Endodermal cell (in vitro differentiated cells): ENCODE measurements at places on chromosomes 3 and 15. TPM values are rescaled to one million over a fixed set of nuclear protein-coding genes. Genes with fewer than 3 reads are reported as not detected.

DNA sequence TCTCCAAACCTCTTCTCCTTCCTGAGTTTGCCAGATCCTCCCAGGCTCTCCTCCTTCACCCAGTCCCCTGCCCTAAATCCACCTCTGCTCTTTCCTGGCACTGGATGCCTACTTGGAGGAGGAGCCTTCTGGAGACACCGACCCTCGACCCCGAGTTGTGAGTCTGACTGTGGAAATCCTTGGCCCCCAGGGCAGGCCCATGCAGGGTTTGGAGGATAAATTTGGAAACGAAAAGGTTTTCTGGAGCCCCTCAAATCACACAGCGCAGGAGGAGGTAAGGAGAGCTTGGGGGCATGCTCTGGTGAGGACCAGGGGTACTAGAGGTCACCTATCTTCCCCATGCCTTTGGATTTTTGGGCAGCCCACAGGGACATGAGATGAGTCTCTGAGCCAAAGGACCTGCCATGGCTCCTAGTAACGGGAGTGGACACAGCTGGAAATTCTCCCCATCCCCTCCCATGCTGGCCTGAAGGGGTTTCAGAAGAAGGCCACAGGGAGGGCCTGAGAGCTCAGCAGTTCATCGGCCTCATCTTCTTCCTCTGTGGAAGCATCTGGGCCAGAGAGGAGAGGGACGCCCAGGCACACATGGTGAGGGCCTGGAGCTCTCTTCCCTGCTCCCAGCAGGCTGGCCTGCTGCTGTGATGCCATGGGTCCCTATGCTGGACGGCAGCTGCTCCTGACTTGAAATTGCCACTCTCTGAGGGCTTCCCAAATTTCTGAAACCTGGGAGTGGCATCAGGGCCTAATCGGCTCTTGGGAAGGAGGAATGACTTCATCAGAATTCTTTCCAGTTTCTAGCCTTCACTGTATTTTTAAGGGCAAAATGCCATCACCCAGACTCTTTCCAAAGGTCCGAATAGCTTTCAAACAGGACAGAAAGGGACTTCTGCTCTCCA lies 68.6 kb upstream of the ITGA11 start:
- no peak for DNase-seq

DNA sequence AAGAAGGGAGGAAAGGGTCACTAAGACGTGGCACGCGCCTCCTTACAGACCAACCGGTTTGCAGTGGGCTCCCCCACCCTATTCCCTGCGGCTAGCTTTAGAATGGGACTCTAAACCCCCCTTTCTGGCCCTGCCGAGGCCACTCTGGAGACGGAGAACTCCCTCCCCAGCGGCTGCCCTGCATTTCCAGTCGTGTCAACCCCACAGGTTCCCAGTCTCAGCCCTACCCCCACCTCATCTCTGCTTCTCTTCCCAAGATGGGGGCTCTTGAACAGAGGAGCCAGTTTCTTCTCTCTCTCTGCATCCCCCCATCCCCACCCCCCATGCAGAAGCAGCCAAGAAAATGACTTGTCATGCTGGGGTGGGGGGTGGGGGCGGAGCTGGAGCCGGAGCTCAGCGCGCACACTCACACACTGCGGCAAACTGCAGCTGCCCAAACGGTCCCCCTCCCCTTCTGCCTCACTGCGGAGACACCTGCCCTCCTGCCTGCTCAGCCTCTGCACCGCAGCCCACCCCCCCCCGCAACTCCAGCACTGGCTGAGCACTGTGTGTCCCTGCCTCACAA lies 871 bp downstream of the MAP1A start:
- peak; percentile 80 for DNase-seq

DNA sequence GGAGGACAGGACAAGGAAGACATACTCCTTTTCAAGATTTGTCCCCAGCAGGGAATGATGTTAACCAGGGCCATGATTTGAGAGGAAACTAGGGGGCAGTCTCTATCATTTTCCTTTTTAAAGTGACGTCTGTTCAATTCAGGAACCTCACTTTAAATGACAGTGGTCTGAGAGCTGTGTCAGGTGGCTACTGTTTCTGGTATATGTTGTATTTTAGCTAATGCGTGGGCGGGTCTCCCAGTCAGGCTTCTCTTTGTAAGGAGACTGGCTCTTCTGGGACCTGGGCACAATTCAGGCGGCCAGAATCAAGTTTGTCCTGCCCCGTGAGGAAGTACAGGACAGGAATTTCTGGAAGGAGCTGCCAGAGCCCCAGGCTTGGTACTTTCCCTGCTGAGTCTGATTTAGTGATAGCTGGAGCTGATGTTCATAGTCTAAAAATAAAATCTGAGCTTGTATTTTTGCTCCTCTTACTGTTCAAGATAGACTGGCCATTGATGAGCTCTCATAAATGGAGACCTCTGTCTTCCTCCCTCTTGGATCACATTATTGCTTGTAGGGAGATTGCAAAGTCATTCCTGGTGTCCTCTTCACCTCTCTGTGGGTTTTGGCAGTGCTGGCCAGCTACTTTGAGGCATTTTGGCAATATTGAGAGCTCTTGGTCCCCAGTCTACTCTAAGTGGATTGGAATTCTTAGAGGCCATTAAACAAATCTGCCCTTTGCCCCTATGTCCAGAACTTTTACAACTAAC lies 25.6 kb downstream of the SQOR start:
- DNase-seq = no peak

The GJD2 gene
- 0.16 TPM in 1 of 2 replicates, not detected in the other for total RNA-seq

DNA sequence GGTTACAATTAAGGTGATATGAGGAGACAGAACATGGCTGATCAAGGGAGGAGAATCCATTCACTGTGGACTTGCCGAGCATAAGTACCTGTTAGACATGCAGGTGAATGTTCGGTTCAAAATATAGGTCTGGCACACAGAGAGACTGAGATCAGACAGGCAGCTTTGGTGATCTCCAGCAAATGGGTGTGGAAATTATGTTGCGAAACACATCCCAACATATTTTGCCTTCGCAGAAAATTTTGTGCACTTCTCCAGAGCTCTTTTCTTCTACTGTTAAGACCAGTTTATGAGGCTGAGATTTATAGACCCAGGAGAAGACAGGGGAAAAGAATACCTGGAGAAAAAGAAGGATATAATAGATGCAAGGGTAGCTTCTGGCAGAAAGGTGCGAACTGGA lies 183.2 kb downstream of the NEK10 start:
- DNase-seq = no peak

- no peak for DNase-seq
Observed at GRCh38 chr3:154886437-154886836, 193.7 kb upstream of the MME start.

DNA sequence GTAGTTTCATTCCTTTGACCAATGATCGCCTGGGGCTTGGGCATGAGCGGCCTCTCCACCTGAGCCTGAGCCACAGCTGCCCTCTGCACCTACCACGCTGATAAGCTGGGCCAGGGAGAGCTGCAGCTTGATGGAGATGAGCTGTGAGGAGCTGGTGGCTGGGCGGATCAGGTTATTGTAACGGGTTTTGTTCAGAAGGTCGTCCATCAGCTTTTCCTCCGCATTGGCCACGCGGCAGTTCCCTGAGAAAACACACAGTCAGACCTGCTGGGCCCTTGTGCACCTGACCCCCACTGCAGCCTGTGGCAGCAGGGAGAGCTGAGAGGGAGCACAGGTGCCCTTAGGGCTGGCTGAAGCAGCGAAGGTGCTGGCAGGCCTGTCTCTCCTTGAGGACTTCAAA lies 5.7 kb downstream of the CHRNB4 start:
- no peak for DNase-seq

The HIGD2B gene
- total RNA-seq = not detected in 3 replicates

The SLC22A13 gene
- total RNA-seq = 0.13 and 0.16 TPM in 2 replicates

The WNT5A gene
- 0.92 and 1.2 TPM in 2 replicates for total RNA-seq

GRCh38 chr15:91348752-91349500 lies 248.9 kb downstream of the SV2B start:
- no peak for DNase-seq

DNA sequence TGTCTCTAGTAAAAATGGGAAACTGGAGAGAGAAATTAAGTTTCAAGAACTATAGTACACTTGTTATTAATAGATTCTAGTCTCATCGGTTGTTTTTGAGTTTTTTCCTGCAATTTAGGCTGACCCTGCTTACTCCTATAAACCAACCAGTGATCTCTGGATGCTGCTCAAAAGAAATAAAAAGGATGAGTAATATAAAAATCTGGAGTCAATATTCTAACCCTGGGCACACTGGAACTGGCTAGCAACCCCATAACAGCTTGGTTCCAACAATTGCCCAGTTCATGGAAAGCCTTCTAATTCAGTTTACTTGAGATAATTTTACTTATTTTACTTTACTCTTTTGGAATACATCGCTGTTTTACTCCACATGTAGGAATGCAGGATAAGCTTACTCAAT lies 211.6 kb downstream of the GBE1 start:
- DNase-seq = no peak

The SSUH2 gene
- total RNA-seq = 7.9 to 12.4 TPM (median 10.4 TPM) in 3 replicates

GRCh38 chr15:72184165-72184811 lies 13.3 kb downstream of the GRAMD2A start:
- DNase-seq = peak; percentile 88

DNA sequence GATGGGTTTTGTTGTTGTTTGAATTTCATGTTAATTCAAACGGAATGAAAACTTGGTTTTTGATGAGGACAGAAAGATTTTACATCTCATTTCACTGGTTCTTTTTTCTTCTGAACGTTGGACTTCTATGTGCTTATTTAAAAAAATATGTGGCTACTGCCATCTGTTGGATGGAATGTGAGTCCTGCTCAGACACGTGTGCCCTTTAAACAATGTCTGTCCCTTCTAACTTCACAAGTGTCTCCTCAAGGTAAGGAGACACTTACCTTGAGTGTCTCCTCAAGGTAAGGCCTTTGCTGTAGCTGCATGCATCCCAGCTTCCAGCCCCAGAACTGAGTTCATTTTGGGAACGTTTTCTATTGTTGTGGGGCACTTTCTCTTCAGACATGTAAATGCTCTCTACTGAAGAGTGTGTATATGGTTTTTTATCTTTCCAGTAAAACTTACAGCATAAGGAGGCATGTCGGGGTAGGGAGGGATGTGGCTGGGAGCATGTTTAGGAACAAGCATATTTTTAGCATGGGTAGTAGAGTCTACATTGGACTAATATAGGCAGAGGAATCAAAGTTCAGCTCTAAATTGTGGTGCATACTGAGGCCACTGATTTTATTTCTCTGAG lies 63.1 kb upstream of the UBE3A start:
- peak; percentile 68 for DNase-seq

- DNase-seq = no peak
Observed at GRCh38 chr15:31434275-31434587, 107.6 kb downstream of the KLF13 start.

GRCh38 chr15:31457631-31458526 lies 131.2 kb downstream of the KLF13 start:
- DNase-seq = peak; percentile 48

DNA sequence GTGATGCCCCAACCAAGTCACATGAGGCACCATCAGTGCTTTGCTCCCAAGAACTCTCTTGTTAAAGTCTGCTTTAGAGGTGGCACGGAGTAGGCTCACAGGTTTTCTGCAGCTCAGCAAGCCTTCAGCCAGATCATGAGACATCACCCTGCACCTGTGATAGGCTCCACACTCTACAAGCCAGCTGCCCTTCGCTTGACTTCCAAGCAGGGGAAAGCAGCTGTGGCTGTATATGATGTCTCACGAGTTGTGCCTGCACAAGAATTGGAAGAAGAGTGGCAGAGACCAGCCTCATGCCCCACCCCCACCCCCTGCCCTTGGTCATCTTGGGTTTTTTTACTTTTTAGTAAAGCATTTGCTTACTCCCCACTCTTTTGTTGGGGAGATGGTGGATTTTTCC lies 22.5 kb downstream of the MRPS11 start:
- no peak for DNase-seq

The MTFMT gene
- total RNA-seq = 12.3 to 23.2 TPM (median 22.8 TPM) in 3 replicates

The SIDT1 gene
- not detected in 2 replicates for total RNA-seq

- DNase-seq = no peak
Observed at GRCh38 chr3:17755836-17756235, 13.4 kb upstream of the TBC1D5 start.

The BFSP2 gene
- total RNA-seq = not detected in 2 replicates

The FRMD5 gene
- 4.5 to 8.2 TPM (median 7.0 TPM) in 3 replicates for total RNA-seq

The IGDCC3 gene
- 13.4 and 13.5 TPM in 2 replicates for total RNA-seq

The SCG5 gene
- total RNA-seq = 14.8 and 17.2 TPM in 2 replicates

GRCh38 chr3:171718493-171719185 lies 91.6 kb downstream of the PLD1 start:
- DNase-seq = peak; percentile 51

- no peak for DNase-seq
Observed at GRCh38 chr3:5891711-5892110, 704.2 kb downstream of the EDEM1 start.

The NEK10 gene
- total RNA-seq = 1.4 and 2.4 TPM in 2 replicates

DNA sequence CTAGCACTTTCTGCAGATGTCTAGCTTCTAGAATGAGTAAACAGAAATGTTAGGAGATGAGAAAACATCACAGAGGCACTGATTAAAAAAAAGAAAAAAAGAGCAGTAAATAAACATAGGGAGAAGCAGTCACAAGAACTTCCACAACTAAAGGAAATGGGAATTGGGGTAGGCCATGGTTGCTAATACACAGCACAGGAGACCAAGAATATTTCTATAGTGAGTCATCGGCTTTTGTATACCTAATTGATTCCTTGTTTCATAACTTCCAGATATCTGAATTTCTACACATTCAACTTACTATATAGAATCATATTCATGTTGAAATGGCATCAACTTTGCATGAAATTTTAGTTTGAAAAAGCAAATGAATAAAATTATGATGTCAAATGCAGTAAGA lies 47.3 kb upstream of the TCF12 start:
- no peak for DNase-seq

DNA sequence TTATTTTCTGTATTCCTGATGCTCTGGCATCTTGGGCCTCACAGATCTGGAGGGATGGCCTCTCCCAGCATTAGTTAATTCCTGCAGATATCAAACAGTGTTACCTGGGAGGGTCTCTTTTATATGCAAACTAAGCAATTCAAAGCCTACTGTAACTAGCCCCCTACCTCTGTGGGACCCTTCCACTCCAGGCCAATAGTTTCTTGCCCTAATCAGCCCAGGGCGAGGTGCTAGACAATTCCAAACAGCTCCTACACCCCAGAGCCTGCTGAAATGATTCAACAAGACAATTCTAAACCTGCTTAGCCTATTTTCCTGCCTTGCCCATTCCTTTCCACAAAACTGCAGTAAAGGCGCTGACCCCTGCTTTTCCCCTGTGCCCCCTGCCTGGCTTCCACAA lies 106.6 kb upstream of the IGSF10 start:
- peak; percentile 68 for DNase-seq
